CD4-positive, alpha-beta T cell treated with Interleukin-21 for 1 hour (primary cell): ENCODE measurements at places on chromosomes 5 and 9.

DNA sequence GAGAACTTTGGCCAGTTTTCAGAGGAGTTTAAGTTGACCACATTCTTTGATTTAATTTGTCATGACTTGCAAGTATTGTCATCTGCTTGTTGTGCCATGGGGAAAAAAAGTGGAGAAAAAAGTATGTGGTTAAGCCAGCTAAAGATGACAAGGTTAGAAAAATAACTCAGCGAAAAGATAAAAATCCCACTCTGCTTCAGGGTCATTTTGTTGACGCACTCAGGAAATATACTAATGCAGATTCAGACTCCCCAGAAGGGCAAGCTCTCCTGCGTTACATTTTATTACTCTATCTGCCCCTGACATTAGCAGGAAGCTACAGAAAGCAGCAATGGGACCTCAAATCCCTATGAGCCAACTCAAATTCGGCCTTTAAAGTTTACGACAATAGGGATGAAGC, 27.6 kb upstream of the TESK1 start:
- no peak for DNase-seq

DNA sequence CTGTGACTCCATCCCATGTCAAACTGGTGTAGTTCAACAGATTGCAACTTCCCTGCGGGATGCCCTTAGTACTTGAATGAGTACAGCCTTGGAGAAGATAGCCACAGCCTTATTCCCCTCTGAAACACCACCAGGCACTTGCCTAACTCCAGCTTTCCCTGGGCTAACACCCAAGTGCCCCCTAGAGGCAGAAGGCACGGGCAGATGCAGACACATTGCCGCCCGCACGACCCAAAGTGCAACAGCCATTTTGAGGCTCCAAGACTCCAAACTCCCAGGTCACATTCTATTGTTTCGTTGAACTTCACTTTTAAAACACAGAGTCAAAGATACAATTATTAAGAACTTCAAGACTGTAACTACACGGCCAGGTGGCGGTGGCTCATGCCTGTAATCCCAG, 163.6 kb upstream of the CDH6 start:
- no peak for DNase-seq

DNA sequence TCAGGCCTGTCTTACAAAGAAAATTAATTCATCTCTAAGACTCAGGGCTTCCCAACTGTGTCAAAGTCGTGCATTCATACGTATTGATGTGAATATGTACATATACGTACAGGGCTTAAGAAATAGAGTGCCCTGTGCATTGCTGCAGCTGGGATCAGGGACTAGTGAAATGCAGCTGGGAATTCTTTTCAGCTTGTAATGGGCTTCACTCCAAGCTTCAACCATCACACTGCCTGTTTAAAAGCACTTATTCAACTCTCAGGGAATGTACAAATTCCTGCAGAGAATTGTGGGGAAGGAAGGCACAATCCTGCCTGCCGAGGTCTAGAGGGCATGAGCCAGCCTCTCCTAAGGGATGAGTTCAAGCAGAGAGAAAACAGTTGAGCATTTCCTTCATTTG, 59.6 kb upstream of the MAN2A1 start:
- DNase-seq, result no peak

DNA sequence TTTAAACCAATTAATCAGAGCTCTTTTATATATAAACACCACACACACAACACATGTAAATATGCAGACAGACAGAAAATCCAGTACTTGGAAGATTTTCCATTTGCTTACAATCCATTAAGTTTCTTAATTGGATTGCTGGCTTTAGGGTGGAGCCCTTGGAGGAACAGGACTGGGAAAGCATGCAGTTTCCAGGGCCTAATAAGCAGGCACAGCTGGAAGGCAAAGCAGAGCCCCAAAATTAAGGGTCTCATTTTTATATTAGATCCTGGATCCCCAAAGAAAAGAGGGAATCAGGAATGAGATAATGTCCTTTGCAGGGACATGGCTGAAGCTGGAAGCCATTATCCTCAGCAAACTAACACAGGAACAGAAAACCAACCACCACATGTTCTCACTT, 13.1 kb upstream of the SMC2 start:
- DNase-seq, result no peak

- DNase-seq, result no peak
Measured at GRCh38 chr5:113425909-113426308, 8.9 kb downstream of the TSSK1B start.

- DNase-seq, result peak; percentile 93
Measured at GRCh38 chr9:127224883-127225739, 39.5 kb upstream of the GARNL3 start.

GRCh38 chr9:137406085-137406760, 16.7 kb downstream of the EXD3 start:
- DNase-seq, result no peak

DNA sequence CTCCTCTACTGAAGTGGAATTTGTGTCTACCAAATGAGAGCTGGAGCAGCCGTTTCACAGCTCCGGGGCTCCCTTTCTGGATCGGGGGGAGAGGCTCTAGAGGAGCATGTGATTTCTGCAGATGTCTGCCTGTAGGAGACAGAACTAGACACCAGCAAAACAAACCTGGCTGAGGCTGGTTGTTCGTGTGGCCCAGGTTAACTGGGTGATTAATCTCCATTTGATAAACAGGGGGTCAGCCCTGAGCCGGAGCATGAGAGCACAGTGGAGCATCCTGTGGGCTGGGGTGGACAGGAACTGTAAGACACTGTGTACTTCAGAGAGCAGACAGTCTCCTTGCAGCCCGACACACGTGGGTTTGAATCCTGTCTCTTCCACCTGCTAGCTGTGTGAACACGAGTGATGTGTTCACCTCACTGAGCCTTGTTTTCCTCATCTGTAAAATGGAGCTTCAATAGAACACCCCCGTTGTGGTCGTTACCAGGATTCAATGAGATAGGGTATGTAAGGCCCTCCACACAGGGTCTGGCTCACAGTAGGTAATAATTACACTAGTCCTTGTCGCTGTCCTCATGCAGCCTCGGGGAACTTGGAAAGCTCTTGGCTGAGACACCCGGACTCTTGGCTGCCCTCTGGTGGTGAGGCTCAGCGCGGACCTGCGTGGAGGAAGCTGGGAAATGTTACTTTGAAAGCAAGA, 12.9 kb downstream of the CXCL14 start:
- DNase-seq, result peak; percentile 56

- no peak for DNase-seq
Measured at GRCh38 chr9:137813167-137813566, 64.4 kb upstream of the CACNA1B start.
